Naive B cell (primary cell): ENCODE measurements at places on chromosomes 1 and 21. TPM values are rescaled to one million over a fixed set of nuclear protein-coding genes. Genes with fewer than 3 reads are reported as not detected.

COL9A2 gene
- polyA plus RNA-seq, result 4.5 TPM

EDARADD gene
- polyA plus RNA-seq, result not detected

CFHR1 gene
- polyA plus RNA-seq, result not detected

VSIG8 gene
- polyA plus RNA-seq, result not detected

PADI4 gene
- polyA plus RNA-seq, result 1.4 TPM

ERO1B gene
- 6.3 TPM for polyA plus RNA-seq

C4BPA gene
- not detected for polyA plus RNA-seq

RNU1-4 gene
- 27.4 TPM for polyA plus RNA-seq

ARTN gene
- polyA plus RNA-seq, result not detected

CD2 gene
- polyA plus RNA-seq, result 0.35 TPM

GRCh38 chr1:229893762-229894444 is 173.1 kb upstream of the GALNT2 start:
- no peaks in the 10 kb centered on the region for H3K36me3 ChIP-seq
- no peak overlapping the region for H3K27ac ChIP-seq
- H3K27me3 ChIP-seq, result peaks cover 21% of the 10 kb centered on the region
- no peak for DNase-seq

DNA sequence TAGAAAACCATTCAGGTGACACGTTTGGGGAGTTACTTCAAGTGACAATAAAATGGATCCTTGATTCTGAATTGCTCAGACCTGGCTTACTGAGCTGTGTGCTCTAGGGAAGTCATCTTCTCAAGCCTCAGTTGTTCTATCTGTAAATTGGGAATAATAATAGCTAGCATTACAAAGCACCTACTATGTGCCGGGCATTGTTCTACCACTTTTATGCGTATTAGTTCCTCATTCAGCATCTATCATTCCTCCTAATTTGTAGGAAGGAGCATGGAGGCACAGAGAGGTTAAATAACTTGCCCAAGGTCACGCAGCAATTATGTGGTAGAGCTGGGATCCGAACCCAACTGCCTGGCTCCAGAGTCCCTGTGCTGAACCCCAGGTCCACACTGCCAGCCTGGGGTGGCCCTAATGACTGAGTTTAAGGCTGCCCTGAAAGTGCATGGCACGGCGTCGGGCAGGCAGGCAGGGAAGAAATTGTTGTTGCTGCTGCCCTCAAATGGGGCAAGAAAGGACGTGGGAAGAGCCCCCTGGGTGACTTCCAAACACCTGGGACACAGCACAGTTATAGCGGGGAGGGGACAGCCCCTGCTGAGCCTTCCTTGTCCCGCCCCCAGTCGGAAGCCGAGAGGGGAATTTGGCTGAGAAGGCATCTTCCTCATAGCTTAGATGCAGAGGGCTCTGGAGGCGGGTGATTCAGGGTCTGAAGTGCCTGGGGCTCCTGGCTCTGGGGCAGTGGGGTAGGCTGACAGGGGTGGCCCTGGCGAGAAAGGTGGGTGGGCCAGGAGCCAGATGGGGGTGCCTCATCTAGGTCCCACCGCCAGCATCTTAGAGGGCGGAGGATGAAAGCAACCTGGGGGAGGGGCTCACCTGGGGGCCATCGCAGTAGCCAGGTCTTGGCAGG is 86.5 kb upstream of the IFFO2 start:
- no peaks in the 10 kb centered on the region for H3K36me3 ChIP-seq
- no peak overlapping the region for H3K4me3 ChIP-seq
- no peak for DNase-seq
- no peak overlapping the region for H3K27ac ChIP-seq

- no peak overlapping the region for H3K27ac ChIP-seq
- H3K4me1 ChIP-seq, result peaks cover 9% of the 10 kb centered on the region
- H3K4me3 ChIP-seq, result no peak overlapping the region
- DNase-seq, result no peak
These were observed 16.9 kb downstream of the GPR157 start for GRCh38 chr1:9111957-9112356.

- DNase-seq, result no peak
- H3K4me1 ChIP-seq, result peaks cover 30% of the 10 kb centered on the region
- H3K27ac ChIP-seq, result no peak overlapping the region
These were observed 1.5 kb downstream of the UBE2G2 start for GRCh38 chr21:44800103-44800502.

GRCh38 chr1:225653463-225654276 is 747 bp upstream of the ENAH start:
- DNase-seq, result peak; percentile 19
- no peaks in the 10 kb centered on the region for H3K27me3 ChIP-seq
- H3K36me3 ChIP-seq, result no peaks in the 10 kb centered on the region
- peaks cover 16% of the 10 kb centered on the region for H3K4me1 ChIP-seq
- H3K27ac ChIP-seq, result peak overlapping the region; percentile 88
- H3K4me3 ChIP-seq, result peak overlapping the region; percentile 88

- H3K4me3 ChIP-seq, result no peak overlapping the region
- H3K27ac ChIP-seq, result no peak overlapping the region
- no peaks in the 10 kb centered on the region for H3K4me1 ChIP-seq
- DNase-seq, result no peak
These were observed 272.3 kb downstream of the NEGR1 start for GRCh38 chr1:72010094-72010431.

GRCh38 chr1:100834777-100835660 is 59.6 kb downstream of the EXTL2 start:
- no peak overlapping the region for H3K4me3 ChIP-seq
- H3K27me3 ChIP-seq, result peaks cover 9% of the 10 kb centered on the region
- H3K36me3 ChIP-seq, result no peaks in the 10 kb centered on the region
- peak overlapping the region; percentile 12 for H3K27ac ChIP-seq
- DNase-seq, result no peak

DNA sequence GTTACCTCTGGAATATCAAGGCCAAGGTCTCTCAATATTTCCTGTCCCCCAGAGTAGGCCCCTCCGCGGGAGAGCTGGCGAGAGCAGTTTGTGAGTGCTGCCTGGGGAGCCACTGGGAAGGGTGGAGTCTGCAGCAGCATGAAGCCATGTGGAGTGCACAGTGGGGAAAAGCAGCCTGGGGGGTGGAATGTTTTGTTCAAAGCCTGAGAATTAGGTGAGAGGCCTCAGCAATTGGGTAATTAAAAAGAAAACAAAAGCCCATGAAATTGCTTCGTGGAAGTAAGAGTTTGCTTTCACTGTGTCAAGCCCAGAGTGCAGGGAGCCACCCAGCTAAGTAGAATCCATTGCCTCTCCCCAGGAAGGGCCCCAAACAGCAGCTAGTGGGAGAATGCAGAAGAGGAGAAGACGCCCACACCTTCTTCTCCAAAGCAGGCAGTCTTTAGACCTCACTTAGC is 30.2 kb upstream of the DISC1 start:
- H3K36me3 ChIP-seq, result no peaks in the 10 kb centered on the region
- H3K27ac ChIP-seq, result peak overlapping the region; percentile 77
- peaks cover 5% of the 10 kb centered on the region for H3K4me1 ChIP-seq
- H3K4me3 ChIP-seq, result no peak overlapping the region
- no peak for DNase-seq

DNA sequence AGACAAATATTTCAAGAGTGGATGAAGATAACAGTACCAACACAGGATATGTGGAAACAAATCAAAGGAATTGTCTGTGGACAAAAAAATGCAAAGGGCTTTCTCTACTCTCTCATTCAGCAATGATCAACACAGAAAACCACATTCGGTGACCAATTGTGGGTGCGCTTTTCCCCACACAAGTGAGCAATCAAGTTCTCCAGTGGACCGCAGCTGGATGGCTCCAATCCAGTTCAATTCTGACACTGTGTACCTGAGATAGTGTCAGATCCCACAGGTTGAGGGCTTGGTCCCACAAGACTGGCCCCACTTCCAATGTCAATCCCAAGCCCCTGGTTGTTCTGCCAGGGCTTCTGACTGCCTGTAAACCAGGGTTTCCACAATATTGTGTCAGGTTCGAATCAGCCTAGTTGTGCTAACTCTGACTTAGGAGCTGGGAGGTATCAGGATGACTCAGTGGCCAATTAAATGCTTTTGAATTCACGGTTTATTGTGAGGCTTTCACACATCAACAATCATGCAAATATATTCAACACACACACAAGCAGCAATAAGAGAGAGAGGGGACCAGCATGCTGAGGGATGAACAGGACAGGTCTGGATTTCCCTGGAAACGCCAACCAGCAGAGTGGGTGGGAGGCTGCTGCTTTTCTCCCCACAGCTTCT is 87.0 kb upstream of the BTG3 start:
- H3K27me3 ChIP-seq, result peaks cover 9% of the 10 kb centered on the region
- H3K36me3 ChIP-seq, result no peaks in the 10 kb centered on the region
- H3K4me1 ChIP-seq, result no peaks in the 10 kb centered on the region
- H3K27ac ChIP-seq, result no peak overlapping the region

DNA sequence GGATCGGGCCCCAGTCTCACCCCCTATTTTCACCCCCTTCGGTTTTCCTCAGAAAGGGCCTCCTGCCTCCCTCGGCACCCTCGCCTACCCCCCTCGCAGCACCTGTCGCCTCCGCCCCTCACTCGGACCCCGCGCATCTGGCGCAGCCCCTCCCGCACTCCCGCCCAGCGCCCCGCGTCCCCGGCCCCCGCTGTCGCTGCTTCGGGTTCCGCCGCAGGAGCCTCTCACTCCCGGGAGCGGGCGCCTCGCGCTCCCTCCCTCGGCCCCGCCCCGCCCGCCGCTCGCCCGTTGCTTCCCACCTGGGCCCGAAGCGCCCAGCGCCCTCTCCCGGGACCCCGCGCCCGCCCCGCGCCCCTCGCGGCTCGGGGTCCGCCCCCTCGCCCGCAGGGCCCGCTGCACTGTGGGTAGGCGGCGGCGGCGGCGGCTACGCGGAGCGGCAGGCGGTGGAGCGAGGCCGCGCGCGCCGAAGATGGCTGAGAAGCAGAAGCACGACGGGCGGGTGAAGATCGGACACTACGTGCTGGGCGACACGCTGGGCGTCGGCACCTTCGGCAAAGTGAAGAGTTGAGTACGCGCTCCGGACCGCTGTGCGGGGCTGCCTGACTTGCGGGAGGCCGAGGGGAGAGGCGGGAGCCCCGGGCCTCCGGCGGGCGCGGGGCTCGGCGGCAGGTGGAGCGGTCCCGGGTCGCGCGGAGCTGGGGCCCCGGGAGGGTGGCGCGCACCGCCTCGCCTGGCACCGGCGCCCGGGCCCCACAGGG is at the start of gene PRKAA2:
TSS of gene PRKAA2 (plus strand) at position 396 of the 758 bp plus-strand sequence. CDS start at position 470, 74 bp downstream.
- H3K27me3 ChIP-seq, result peaks cover 49% of the 10 kb centered on the region
- no peaks in the 10 kb centered on the region for H3K36me3 ChIP-seq
- DNase-seq, result peak; percentile 20
- H3K27ac ChIP-seq, result no peak within 1 kb of the TSS

- H3K27me3 ChIP-seq, result peaks cover 66% of the 10 kb centered on the region
- no peaks in the 10 kb centered on the region for H3K36me3 ChIP-seq
- no peak overlapping the region for H3K4me3 ChIP-seq
- no peak overlapping the region for H3K27ac ChIP-seq
- H3K4me1 ChIP-seq, result peaks cover 10% of the 10 kb centered on the region
These were observed 1.8 kb downstream of the SPRR1B start for GRCh38 chr1:153032677-153033308.

- no peaks in the 10 kb centered on the region for H3K4me1 ChIP-seq
- no peak overlapping the region for H3K4me3 ChIP-seq
- H3K27me3 ChIP-seq, result no peaks in the 10 kb centered on the region
- no peak for DNase-seq
- H3K27ac ChIP-seq, result no peak overlapping the region
These were observed 211.7 kb upstream of the UBE2U start for GRCh38 chr1:63991685-63992084.

- peak overlapping the region; percentile 85 for H3K4me3 ChIP-seq
- H3K36me3 ChIP-seq, result peaks cover 5% of the 10 kb centered on the region
These were observed 29.4 kb upstream of the TRIM17 start for GRCh38 chr1:228445843-228446650.

GRCh38 chr1:27027575-27028250 is 15.1 kb upstream of the TENT5B start:
- H3K36me3 ChIP-seq, result no peaks in the 10 kb centered on the region
- H3K27ac ChIP-seq, result no peak overlapping the region
- peaks cover 16% of the 10 kb centered on the region for H3K27me3 ChIP-seq
- no peak for DNase-seq
- H3K4me3 ChIP-seq, result no peak overlapping the region

- no peak overlapping the region for H3K27ac ChIP-seq
- no peaks in the 10 kb centered on the region for H3K27me3 ChIP-seq
- peaks cover 5% of the 10 kb centered on the region for H3K36me3 ChIP-seq
- DNase-seq, result no peak
- H3K4me1 ChIP-seq, result peaks cover 26% of the 10 kb centered on the region
These were observed 3.5 kb downstream of the GPATCH2 start for GRCh38 chr1:217627431-217627830.

DNA sequence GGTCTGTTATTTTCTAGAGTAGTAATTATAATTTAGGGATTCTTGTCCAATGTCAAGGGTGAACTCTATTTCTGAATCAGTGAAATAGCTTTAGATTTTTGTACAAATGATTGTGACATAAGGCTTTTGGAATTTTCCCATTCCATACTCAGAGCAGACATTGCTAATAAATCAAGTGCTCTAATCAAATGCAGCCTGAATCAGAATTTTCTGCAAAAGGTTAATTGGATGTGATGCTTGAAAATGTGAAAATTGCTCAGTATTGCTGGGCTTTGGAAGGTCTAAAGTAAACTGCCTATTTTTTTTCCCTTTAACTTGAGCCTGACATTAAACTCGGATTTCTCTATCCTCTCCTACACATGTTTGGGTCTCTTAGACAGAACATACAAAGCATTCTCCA is 23.2 kb downstream of the SGIP1 start:
- H3K4me1 ChIP-seq, result no peaks in the 10 kb centered on the region
- H3K36me3 ChIP-seq, result no peaks in the 10 kb centered on the region
- no peak overlapping the region for H3K27ac ChIP-seq
- peaks cover 15% of the 10 kb centered on the region for H3K27me3 ChIP-seq
- no peak for DNase-seq

DNA sequence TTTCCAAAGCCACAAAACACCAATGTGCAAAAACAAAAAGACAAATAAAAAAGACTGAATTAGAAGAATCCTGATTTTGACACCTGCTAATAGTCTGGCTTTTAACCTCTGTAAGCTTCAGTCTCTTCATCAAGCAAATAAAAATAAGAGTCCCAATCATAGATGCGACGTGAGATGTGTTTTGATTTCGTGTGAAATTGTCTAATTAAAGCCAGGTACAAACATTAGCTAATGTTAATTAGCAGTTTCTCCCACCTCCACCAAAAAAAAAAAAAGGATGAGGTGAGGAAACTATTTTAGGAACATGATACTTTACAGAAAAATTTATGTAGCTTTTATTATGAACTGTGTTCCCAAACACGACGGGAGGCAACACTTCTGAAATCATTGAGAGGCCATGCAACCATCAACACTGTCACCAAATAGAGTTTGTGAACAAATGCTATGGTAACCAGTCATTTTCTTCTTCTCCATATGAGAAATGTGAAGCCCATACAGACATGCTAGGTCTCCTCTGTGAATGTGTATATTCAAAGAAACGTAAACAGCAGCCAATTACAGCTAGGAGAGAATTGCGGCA is 6.7 kb upstream of the EVI5 start:
- peaks cover 27% of the 10 kb centered on the region for H3K27me3 ChIP-seq
- H3K4me3 ChIP-seq, result no peak overlapping the region
- H3K27ac ChIP-seq, result no peak overlapping the region
- no peak for DNase-seq
- no peaks in the 10 kb centered on the region for H3K4me1 ChIP-seq
